Pons (tissue), 1 donor: ENCODE measurements at places on chromosomes 7 and 10.

DNA sequence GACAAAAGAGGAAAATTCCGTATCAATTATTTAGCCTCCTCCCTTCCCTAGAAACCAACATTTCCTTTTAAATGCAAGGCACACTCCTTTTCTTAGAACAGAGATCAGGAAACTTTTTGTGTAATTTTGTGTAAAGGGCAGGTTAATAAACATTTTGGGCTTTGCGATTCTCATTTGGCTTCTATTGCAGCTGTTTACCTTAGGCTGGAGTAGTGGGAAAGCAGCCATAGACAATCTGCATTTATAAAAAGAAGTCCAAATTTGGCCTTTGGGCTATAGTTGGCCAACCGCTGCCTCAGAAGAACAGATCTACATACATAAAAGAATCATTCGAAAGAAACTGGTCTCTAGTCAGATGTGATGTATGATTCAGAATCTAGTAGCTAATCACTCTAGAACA lies 35.3 kb downstream of the NAMPT start:
- no peak for DNase-seq

DNA sequence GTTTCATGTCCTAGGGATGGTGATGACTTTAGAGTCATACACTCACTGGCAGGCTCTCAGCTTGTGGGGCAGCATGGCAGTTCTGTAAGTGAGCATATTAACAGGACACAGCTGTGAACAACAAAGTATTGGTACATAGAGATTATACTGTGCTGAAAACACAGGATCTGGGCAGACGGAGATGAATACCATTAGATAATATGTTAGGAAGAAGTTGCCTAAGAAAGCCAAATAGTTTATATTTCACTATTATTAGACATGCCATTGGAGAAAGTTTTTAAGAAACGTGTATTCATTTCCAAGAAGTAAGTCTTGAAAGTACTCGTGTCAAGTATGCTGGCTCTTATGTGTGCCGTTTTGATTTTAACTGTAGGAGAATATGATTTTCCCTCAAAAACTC lies 274.5 kb downstream of the INHBA start:
- DNase-seq, result no peak

- no peak for DNase-seq
These were observed 23.1 kb downstream of the TCAF1 start for GRCh38 chr7:143878884-143879283.

DNA sequence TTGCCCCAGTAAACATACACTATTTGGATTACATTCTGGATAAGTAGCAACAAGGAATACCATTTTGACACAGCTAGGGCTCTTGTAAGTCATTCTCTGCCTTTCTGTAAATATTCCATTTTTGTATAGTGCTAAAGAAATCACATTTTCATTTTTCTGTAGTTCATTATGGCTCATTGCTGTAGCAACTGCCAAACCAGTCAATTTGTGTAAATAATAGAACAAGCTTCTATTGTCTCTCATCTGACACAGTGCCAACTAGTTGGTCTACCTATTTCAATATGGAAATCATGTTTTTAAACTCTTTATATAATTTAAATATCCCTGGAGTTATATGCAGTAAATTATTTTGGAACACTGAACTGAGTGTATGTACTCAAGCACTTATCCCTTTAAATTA lies 193.7 kb downstream of the RELN start:
- no peak for DNase-seq

- no peak for DNase-seq
These were observed 2.8 kb upstream of the HIBADH start for GRCh38 chr7:27665531-27665930.

- no peak for DNase-seq
These were observed 248.2 kb downstream of the TCERG1L start for GRCh38 chr10:131063311-131063710.

GRCh38 chr7:3896169-3896765 lies 595.2 kb downstream of the SDK1 start:
- no peak for DNase-seq

GRCh38 chr7:95002775-95003174 lies 95.4 kb downstream of the PPP1R9A start:
- no peak for DNase-seq

DNA sequence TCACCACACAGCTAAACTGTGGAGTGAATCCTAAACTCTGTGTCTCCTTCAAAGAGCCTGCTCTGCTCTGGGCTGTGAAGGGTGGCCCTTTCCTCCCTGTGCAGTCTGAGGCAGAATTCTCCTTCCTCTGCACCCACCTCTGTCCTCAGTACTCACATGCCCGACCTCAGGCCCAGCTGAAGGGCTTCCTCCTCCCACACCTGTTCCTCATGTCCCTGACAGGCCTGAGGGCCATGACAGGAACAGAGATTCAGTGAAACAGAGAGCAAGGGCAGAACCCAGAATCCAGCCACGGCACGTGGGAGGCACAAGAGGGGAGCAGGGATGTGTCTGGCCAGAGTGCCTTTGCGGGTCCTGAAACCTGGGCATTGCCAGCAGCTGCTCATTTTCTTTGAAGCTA lies 13.9 kb downstream of the CREB3L2 start:
- DNase-seq, result no peak

DNA sequence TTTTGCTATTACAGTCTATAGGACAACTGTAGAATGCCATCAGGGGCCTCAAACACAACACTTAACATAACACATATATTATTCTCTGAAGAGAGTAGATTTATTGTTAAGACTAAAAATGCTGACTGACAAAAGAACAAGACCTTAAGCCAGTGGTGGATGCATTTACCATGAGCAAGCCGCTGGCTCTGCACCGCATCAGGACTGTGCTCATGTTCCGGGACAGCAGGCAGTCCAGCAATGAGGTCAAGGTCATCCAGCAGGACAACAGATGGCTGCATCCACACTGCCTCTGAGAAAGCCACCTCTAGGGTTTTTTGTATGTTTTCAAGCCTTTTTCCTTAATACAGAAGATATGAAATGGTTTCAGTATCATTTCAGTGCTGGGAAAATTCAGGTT lies 23.8 kb downstream of the PEX1 start:
- DNase-seq, result no peak

DNA sequence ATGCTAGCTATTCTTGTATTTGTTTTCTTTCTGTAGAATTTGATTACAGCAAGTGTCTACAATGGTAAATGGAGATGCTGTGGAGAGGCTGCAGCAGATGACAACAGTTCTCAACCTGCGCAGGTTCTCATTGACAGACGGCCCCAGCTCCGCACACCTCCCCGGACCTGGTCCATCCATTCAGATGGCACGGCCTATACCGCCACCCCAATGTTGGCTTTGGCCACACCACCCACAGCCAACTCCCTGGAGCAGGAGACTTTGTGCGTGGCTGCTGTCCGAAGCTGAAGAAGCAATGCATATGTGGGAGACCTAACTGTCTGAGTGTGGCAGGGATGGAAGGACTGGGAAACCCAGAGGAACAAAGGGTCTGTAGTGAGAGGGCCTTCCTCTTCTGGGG lies 116.4 kb upstream of the TCERG1L start:
- DNase-seq, result no peak

DNA sequence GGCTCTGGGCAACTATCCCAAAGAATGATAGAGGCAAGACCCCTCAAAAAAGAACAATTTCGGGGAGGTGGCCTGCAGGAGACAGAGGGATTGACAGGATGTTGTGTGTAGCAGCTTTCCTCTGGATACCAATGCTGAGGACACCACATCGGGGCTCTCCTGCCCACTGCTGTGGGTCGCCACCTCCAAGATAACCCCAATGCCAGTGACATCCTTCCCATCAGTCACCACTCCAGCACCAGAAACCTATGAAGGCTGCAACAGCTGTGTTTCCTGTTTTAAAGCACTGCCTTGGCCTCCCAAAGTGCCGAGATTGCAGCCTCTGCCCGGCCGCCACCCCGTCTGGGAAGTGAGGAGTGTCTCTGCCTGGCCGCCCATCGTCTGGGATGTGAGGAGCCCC lies 17.6 kb downstream of the ARHGAP19 start:
- DNase-seq, result no peak

- no peak for DNase-seq
These were observed 26.4 kb downstream of the PDLIM1 start for GRCh38 chr10:95264227-95265051.

GRCh38 chr10:59580026-59580863 lies 129.4 kb downstream of the SLC16A9 start:
- DNase-seq, result peak; percentile 84

DNA sequence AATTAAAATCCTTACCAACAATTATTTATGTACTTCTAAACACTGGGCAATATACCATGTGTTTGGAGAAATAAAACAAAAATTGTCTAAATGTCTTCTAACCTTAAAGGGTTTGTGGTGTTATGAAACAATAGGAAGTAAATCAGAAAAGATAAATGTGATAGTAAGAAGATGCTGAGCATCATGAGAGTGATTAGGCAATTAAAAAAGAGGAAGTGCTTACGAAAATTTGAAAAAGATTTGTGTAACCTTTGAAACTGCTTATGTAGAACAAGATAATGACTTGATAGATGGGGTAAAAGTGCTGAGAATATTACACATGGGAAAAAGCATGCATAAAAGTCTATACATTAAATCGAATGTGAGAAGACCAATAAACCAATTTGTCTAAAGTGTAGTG lies 573.4 kb upstream of the CNTNAP2 start:
- no peak for DNase-seq

DNA sequence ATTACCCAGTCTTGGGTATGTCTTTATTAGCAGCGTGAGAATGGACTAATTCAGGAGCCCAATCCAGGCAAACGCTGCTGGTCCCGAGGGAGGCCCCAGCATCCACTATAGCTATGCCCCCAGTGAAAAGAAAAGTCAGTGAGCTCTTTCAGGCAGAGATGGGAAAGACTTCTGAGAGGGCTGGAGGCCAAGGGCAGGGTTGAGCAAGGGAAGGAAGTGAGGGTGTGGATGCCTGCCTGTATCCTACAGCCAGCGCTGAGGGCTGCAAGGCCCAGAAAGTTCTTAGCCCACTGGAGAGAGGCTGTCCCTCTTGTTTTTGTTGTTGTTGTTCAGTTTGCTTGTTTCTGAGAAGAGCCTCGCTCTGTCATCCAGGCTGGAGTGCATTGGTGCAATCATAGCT lies 261.6 kb downstream of the ZEB1 start:
- no peak for DNase-seq

GRCh38 chr7:148515237-148515636 lies 75.3 kb upstream of the C7orf33 start:
- no peak for DNase-seq

- no peak for DNase-seq
These were observed 277.1 kb upstream of the POM121L12 start for GRCh38 chr7:52758356-52758755.

- no peak for DNase-seq
These were observed 124.2 kb upstream of the MKLN1 start for GRCh38 chr7:131203291-131203976.

DNA sequence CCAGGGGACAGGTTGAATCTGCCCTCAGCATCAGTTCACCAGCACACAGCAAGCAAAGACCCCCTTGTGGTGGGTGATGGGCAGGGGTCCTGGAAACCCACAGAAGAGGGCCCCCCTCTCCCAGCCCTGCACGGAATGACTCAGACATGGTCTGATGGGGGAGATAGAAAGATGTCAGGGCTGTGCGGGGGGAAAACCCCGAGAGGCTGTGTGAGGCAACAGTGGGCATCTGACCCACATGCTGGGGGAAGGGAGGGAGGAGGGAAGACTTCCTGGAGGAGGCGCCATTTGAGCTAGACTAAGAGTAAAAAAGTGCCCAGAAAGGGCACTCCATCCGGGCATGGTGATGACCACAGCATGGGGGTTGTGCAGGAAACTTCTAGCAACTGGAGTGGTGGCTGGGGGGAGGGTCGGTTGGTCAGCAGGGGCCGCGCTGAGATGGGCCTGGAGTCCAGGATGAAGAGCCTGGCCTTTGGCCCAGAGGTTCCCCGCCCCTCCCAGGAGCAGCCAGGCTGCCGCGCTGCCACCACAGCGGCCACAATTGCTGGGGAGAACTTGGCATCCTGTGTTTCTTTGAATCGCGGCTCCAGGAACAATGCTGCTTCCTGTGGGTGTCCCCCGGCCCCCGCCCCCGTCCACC lies 2.5 kb downstream of the LFNG start:
- DNase-seq, result no peak

- DNase-seq, result no peak
These were observed 12.9 kb downstream of the INPP5A start for GRCh38 chr10:132550366-132551092.

- no peak for DNase-seq
These were observed 35.7 kb downstream of the CCAR1 start for GRCh38 chr10:68756766-68757165.

DNA sequence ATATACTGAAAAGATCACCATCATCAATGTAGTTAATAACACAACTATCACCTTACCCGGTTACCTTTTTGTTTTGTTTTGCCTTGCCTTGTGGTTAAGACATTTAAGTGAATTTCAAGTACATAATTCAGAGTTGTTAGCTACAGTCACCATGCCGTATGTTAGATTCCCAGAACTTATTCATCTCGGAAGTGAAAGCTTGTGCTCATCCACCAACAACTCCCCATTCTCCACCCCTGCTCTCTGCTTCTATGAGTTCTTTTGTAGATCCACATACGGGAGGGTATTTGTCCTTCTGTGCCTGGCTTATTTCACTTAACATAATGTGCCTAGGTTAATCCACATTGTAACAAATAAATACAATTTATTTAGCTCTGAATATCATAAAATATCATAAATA lies 182.8 kb upstream of the ADARB2 start:
- DNase-seq, result no peak

DNA sequence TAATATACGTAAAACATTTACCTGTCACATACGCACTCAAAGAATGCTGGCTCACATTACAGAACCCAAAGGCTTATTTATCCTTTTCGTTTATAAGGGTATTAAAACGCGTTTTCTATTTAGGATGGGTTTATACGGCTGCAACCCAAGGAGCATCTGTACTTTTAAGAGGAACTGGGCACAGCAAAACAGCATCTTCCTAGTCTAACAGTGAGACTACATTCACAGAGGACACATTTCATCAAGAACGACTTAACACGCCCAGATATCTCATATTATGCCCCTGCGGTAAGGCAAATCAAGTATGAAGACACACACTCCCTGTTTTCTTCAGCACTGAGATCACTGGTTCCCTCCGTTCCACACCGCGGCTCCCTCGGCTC lies 533 bp upstream of the DMTF1 start:
- DNase-seq, result no peak

DNA sequence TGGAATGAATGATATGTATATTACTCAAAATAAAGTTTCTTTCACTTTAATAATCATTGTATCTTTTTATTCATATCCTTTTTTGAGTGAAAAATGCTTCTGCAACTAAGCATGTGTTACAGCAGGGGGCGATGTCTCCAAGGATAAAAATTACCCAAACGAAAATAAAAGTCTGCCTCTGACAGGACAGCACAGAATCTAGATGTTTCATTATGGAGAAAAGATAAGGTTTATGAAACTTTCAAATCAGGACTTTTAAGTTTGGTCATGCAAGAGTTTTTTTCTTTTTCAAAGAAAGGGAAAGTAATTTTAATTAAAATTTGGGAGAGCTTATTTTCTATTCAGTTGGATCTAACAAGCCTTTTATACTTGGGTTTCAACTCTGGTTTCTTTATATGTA lies 48.4 kb downstream of the TES start:
- peak; percentile 73 for DNase-seq

GRCh38 chr10:69179089-69179742 lies 818 bp upstream of the SUPV3L1 start:
- no peak for DNase-seq
